ENCODE measurements at places on chromosomes 2 and 18.

DNA sequence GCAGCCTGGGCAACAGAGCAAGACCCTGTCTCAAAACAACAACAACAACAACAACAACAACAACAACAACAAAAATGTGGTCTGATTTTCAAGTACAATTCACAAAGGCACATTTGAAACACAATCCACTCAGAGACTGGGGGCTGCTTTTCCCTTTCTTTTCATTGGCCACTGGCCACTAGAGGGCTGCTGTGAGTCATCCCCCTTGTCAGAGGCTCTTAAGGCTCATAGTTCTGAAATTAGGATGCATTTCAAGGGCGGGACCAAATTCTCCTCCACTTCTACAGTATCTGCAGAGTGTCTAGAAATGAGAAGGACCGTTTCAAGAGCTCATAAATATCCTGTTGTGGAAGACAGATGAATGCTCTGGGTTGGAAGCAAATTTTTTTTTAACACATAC lies 285.4 kb downstream of the NRXN1 start:
- DNase-seq: no peak

DNA sequence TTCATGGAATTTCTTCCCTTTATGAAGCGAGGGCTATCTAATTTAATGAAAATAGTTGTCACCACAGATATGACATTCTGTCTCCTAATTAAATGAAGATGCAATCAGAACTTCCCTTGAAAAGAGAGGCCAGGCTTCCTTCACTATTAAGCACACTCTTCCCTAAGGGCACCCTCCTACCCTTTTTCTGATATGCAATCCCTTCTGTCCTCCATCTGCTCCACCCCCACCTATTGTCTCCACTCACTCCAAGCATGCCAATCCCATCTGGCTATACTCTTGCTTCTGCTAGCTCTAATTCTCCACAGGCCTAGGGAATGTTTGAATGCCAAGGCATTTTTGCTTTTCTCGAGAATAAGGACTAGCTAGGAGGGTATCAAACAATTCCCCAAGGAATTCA lies 818.4 kb upstream of the FSHR start:
- no peak for DNase-seq

DNA sequence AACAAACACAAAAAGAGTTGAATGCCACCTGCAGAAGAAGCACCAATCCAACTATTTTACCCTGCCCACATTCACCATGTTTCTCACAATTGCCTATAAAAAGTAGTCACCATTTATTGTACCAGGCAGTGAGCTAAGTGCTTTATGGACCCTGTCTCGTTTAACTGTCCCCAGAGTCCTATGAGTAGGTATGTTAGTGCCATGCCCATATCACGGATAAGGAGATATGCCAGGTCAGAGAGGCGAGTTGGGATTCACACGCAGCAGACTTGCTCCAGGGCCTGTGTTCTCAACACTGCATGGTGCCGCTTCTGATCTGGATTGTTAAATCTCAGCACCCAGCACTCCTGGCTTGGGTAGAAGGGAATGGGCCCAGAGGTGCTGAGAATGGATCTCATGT lies 49.1 kb upstream of the CYP1B1 start:
- DNase-seq: no peak

- DNase-seq: no peak
Measured at GRCh38 chr2:55865096-55865835, 58.3 kb downstream of the EFEMP1 start.

- DNase-seq: no peak
Measured at GRCh38 chr2:223944166-223944702, 901 bp downstream of the WDFY1 start.

DNA sequence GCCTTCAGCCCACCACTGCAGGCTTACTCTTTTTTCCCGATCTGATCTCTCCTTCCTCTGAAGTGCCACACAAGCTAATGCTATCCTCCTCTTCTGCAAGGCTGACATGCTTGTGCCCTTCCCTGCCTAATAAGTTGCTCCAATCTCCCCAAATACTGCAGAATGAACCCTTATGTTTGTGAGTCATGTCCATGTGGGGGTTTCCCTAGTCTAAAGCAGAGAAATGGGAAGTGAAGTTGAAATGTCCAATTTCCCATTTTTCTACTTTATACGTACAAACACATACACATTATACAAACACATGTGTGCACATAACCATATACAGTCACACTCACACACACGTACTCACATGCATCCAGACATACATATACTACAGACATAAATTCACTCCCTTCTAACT lies 288.1 kb upstream of the CELF4 start:
- no peak for DNase-seq

GRCh38 chr2:3656762-3657721 lies 958 bp upstream of the ALLC start:
- DNase-seq: no peak

DNA sequence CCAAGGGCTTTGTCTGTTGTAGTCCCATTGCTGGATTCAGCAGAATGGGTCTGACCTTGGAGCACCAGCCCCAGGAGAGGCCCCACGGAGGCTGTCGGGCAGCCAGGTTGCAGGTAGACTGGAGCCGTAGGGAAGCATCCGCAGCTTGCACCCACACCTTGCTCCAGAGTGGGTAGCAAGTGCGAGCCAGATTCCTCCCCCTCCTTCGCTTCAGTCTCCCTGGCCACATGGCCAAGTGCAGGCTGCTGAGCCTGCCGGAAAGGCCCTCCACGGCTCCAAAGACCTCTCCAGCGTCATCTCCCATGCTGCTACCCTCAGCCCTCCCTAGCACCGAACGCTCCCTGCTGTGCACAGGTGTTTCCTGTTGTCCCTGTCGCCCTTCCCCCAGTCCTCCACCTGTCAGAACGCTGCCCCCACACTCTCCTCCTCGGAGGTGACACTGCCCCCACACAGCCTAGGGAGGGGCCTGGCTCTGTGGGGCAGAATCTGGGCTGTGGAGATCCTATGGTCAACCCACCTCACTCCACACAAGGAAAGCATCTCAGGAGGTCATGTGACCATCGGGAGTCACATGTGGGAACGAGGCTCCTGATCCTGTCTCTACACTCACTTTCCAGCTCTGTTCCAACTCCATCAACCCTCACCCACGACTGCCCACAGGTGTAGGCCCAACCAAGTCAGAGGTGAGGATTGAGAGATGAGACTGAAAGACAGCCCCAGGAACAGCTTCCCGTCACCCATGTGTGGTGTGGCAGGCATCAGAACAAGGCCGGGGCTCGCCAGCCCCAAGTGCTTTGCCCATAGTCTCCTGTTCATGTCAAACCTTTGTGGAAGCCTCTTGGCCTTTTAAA lies 8.3 kb downstream of the KCNF1 start:
- no peak for DNase-seq

- no peak for DNase-seq
Measured at GRCh38 chr18:79613186-79613931, 66.2 kb upstream of the CTDP1 start.

DNA sequence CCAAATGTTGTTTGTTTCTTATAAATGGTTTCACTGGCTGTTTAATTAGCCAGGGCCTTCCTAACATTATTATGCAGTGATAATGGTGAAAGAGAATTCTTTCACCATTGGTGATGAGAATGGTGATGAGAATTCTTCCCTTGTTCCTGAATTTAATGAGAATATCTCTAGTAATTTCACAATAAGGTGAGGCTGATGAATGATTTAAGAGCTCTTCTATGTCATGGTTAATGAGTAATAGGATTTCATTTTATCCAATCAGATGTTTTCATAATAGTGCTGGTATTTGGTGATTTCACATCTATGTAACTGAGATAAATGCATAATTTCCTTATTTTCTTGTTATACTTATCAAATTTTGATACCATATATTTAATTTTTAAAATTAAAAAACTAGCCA lies 535.7 kb upstream of the ZEB2 start:
- DNase-seq: no peak

DNA sequence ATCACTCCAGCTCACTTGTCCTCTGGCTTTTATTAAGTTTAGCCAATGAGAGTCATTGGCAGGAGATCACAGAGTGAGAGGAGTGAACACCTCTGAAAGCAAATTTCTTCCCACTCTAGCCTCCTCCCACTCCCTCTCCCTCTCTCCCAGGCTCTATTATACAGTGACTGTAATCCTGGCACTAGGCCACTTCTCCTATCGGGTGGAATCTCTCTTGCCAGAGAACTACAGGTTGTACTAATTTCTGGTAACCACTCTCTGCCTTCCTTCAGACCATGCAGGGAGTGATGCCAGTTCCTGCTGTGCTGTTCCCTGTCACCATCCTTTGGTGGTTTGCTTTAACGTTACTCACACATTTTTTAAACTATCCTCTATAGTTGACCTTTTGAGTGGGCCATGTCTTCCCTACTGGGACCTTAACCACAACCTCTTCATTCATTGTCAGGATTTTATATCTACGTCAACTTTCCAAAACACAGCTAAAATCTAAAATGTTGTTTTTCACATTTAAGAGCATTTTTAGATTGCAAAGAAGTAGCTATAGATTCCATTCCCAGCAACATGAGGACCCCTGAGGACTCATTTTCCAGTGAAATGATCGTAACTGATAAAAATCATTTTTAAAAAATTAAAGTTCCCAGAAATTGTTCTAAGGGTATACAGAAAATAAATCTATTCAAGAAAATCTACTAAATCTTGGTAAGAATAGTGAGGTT lies 217.1 kb downstream of the MREG start:
- DNase-seq: no peak

GRCh38 chr2:101578671-101579070 lies 103.8 kb upstream of the RFX8 start:
- DNase-seq: no peak

Data from stimulated activated CD4-positive, alpha-beta T cell treated with anti-CD3 and anti-CD28 coated beads, Interleukin-15, amount 100 ng/mL, for 1 hour (primary cell).